ENCODE measurements at places on chromosomes 1 and 21. TPM values are rescaled to one million over a fixed set of nuclear protein-coding genes. Genes with fewer than 3 reads are reported as not detected.

GRCh38 chr1:56469640-56470371, 109.6 kb downstream of the PLPP3 start:
- H3K4me3 ChIP-seq, result no peak overlapping the region
- H3K27me3 ChIP-seq, result no peaks in the 10 kb centered on the region
- no peak overlapping the region for H3K27ac ChIP-seq
- H3K36me3 ChIP-seq, result no peaks in the 10 kb centered on the region
- H3K4me1 ChIP-seq, result no peaks in the 10 kb centered on the region
- no peak for DNase-seq

GRCh38 chr1:156511644-156512043, 11.1 kb upstream of the MEF2D start:
- H3K36me3 ChIP-seq, result no peaks in the 10 kb centered on the region
- peaks cover 42% of the 10 kb centered on the region for H3K4me1 ChIP-seq
- no peak for DNase-seq
- no peaks in the 10 kb centered on the region for H3K27me3 ChIP-seq

GRCh38 chr21:35394049-35394448, 344.9 kb upstream of the RUNX1 start:
- no peak overlapping the region for H3K27ac ChIP-seq
- no peak for DNase-seq
- no peak overlapping the region for H3K4me3 ChIP-seq
- peaks cover 5% of the 10 kb centered on the region for H3K4me1 ChIP-seq
- H3K27me3 ChIP-seq, result no peaks in the 10 kb centered on the region

DNA sequence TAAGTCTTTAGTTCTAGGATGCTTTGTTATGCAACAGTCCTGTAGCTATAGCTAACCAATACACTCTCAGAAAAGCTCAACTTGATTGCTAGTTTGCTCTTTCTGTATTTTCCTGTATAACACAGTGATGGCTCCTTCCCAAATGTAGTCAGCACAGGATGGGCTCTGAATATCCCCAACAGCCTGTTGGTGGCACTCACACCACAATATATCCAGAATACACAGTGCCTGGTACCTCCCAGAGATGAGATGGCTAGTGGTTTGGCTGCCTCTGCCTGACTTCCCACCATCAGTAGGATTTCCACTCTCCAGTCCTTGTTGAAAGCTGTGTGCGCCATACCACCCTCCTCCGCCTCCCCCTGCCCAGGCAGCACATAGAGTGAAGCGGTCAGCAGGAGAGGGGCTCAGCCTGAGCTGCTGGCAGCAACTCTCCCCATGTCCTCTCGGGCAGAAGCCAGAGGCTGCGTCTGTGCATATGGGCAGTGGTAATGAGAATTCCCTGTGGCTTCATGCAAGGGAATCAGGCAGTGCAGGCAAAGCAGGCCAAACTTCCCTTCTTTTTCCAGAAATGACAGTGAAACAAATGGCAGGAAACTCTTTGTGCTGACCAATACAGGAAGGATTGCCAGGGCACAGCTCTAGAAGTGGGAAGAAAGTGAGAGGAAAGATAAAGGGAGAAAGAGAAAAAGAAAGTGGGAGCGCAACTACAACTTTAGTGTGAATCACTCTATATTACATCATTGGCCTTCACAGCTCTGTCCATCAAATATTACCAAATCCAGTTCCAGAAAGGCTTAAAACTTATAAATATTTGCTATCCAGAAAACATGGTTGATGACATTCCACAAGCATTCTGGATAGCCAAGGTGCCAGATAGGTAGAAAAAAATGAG, 49.7 kb downstream of the LMX1A start:
- no peaks in the 10 kb centered on the region for H3K36me3 ChIP-seq
- H3K4me3 ChIP-seq, result no peak overlapping the region
- no peaks in the 10 kb centered on the region for H3K27me3 ChIP-seq
- H3K27ac ChIP-seq, result no peak overlapping the region

Gene SNRPE
- total RNA-seq, result 266 TPM

DNA sequence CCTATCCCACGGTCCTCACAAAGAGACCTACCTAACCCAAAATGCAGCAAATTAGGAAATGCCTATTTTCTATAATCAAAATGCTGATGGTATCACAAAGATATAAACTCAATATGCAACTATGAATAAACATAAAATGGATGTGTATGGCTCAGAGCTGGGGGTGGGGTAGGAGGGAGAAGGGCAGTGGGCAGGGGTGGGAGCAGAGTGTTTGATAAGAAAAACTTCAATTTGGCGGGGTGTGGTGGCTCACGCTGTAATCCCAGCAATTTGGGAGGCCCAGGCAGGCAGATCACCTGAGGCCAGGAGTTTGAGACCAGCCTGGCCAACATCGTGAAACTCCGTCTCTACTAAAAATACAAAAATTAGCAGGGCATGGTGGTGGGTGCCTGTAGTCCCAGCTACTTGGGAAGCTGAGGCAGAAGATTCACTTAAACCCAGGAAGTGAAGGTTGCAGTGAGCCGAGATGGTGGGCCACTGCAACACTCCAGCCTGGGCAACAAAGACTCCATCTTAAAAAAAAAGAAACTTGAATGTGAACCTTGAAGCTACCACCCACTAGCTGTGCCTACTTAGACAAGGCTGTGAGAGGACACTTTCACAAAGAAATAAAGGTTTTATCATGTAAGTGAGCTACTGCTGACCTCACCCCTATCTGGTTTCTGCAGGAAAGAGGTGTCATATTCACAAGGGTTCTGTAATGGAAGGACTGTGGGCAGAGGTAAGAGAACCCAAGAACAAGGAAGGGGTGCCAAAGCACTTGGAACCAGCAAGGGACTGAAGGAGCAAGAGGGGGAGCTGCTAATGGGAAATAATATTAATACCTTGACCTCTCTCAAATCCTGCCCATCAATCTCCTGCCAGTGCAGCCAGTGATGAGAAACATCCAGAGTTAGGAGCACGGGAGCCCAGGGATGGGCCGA, 53.0 kb downstream of the HLCS start:
- H3K27me3 ChIP-seq, result no peaks in the 10 kb centered on the region
- H3K36me3 ChIP-seq, result no peaks in the 10 kb centered on the region
- H3K4me1 ChIP-seq, result peaks cover 3% of the 10 kb centered on the region
- DNase-seq, result no peak
- H3K4me3 ChIP-seq, result no peak overlapping the region

GRCh38 chr1:202365092-202365815, 16.8 kb downstream of the PPP1R12B start:
- H3K27ac ChIP-seq, result no peak overlapping the region
- H3K4me3 ChIP-seq, result no peak overlapping the region
- no peaks in the 10 kb centered on the region for H3K27me3 ChIP-seq
- H3K36me3 ChIP-seq, result no peaks in the 10 kb centered on the region
- DNase-seq, result no peak
- no peaks in the 10 kb centered on the region for H3K4me1 ChIP-seq

DNA sequence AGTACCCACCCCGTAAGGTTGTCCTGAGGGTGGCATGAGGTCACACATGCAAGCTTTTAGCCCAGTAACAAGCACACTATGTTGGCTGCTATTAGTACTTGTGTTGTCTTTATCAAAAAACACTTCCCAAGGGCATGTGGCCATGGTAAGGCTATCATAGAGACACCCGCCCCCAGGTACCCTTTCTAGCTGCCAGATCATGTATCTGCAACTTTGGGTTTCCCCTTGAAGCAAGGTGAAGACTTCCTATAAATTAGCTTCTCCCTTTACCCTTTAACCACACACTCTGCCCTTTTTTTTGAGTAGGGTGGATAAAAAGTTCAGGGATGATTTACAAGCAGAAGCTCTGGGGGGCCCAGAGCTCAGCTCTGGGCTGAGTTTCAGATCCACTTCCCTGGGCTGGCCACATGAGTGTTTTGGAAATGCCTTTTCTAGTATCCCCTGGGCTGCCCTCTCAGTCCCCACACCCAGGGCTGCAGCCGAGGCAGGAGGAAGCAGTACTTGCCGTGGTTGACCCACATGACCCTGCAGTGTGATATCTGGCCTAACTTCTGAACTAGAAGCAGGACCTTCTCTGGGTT, 2.0 kb downstream of the ZDHHC18 start:
- H3K4me3 ChIP-seq, result no peak overlapping the region
- DNase-seq, result no peak
- peaks cover 32% of the 10 kb centered on the region for H3K4me1 ChIP-seq
- H3K36me3 ChIP-seq, result no peaks in the 10 kb centered on the region
- no peaks in the 10 kb centered on the region for H3K27me3 ChIP-seq

DNA sequence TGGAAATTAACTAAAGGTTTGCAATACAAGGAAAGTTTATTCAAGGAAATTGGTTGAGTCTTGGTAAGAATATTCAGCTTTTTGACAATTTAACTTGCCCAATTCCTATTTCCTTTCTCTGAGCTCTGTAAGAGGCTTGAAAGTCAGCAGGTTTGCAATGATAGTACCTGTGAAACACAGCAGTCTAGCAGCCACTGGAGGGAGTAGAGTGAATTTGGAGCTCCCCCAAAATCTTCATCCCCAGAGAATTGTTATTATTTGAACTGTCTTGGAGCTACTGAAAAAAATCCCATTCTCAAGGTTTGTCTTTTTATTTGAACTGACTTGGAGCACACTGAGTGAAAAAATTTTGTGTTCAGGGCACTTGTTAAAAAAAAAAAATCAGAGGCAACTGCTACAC, 654.2 kb upstream of the PKN2 start:
- H3K36me3 ChIP-seq, result no peaks in the 10 kb centered on the region
- H3K27me3 ChIP-seq, result no peaks in the 10 kb centered on the region
- H3K4me3 ChIP-seq, result no peak overlapping the region
- H3K27ac ChIP-seq, result no peak overlapping the region
- no peaks in the 10 kb centered on the region for H3K4me1 ChIP-seq
- no peak for DNase-seq

DNA sequence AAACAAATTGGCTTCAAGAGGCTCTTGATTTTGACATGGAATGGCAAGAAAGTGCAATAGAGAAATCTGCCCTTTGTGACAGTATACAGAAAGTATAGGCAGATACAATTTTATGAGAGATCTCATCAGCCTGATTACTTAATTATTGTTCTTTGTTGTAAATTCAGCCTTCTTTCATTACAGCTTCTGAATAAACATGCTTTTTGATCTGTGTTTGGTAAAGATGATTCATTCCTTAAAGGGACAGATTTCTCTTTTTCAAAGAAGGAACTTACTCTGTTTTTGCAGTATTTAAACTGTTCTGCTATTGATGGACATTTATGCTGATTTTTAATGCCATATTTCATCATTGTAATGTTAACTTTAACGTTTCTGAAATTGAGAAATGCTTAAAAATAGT, 13.7 kb upstream of the MPC2 start:
- no peak overlapping the region for H3K4me3 ChIP-seq
- H3K36me3 ChIP-seq, result peaks cover 7% of the 10 kb centered on the region
- H3K27ac ChIP-seq, result no peak overlapping the region

- H3K4me1 ChIP-seq, result peaks cover 18% of the 10 kb centered on the region
- no peak overlapping the region for H3K4me3 ChIP-seq
- H3K27me3 ChIP-seq, result no peaks in the 10 kb centered on the region
- peaks cover 41% of the 10 kb centered on the region for H3K36me3 ChIP-seq
- DNase-seq, result peak; percentile 44
Observed at GRCh38 chr21:41817228-41817627, 50.4 kb upstream of the RIPK4 start.

GRCh38 chr1:218048828-218049420, 236.2 kb upstream of the RRP15 start:
- no peak overlapping the region for H3K27ac ChIP-seq
- H3K36me3 ChIP-seq, result no peaks in the 10 kb centered on the region
- no peaks in the 10 kb centered on the region for H3K27me3 ChIP-seq
- no peak for DNase-seq
- no peak overlapping the region for H3K4me3 ChIP-seq
- H3K4me1 ChIP-seq, result no peaks in the 10 kb centered on the region

DNA sequence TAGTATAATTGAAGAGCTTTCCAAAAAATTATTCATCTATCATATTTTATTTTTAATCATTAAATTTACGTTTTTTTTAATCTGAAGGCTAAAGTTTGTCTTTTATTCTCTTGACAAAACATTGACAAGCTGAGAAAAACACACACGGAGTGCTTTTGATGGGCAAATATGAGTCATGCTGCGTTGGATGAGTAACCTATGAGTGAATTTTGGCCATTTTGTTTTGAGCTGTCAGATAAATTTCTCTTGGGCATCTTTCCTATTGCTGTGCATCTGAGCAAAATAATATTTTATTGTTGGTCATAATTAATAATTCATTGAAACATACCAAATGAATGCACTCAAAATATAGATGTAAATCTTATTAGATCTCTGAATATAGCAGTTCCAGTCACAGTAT, 1144.1 kb upstream of the ADGRL2 start:
- DNase-seq, result no peak
- no peaks in the 10 kb centered on the region for H3K4me1 ChIP-seq
- no peak overlapping the region for H3K27ac ChIP-seq
- no peaks in the 10 kb centered on the region for H3K36me3 ChIP-seq

DNA sequence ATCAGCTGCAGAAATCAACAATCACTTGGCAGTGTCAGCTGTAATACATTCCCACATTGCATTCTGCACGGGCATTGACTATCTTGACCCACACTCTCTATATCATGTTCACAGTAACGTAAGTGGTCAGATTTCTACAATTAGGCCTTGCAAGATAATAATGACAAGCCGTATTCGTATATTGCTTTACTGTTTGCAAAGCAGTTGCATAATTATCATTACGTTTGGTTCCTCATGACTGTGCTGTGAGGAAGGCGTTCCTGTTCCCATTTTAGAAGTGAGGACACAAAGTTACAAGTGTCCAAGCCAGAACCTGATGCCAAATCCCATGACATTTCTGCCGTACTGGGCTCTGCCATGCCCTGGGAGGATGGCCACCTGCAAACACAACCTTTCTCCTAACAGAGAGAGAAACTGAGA, 53.5 kb upstream of the TARBP1 start:
- H3K27me3 ChIP-seq, result no peaks in the 10 kb centered on the region
- H3K36me3 ChIP-seq, result no peaks in the 10 kb centered on the region
- H3K4me3 ChIP-seq, result no peak overlapping the region
- DNase-seq, result no peak
- H3K27ac ChIP-seq, result peak overlapping the region; percentile 81
- H3K4me1 ChIP-seq, result peaks cover 56% of the 10 kb centered on the region

Gene C1orf185
- not detected for total RNA-seq

Gene PAFAH2
- total RNA-seq, result 73.1 TPM

GRCh38 chr1:160200786-160201185, 4.4 kb upstream of the PEA15 start:
- H3K4me1 ChIP-seq, result peaks cover 11% of the 10 kb centered on the region
- H3K36me3 ChIP-seq, result no peaks in the 10 kb centered on the region
- H3K27ac ChIP-seq, result no peak overlapping the region

- H3K36me3 ChIP-seq, result no peaks in the 10 kb centered on the region
- no peak overlapping the region for H3K27ac ChIP-seq
- H3K27me3 ChIP-seq, result no peaks in the 10 kb centered on the region
- H3K4me1 ChIP-seq, result no peaks in the 10 kb centered on the region
- no peak for DNase-seq
- no peak overlapping the region for H3K4me3 ChIP-seq
Observed at GRCh38 chr1:83497563-83497962, 501.4 kb downstream of the TTLL7 start.

GRCh38 chr1:175663991-175664390, 79.4 kb downstream of the TNR start:
- H3K27ac ChIP-seq, result no peak overlapping the region
- DNase-seq, result no peak
- H3K27me3 ChIP-seq, result peaks cover 2% of the 10 kb centered on the region

DNA sequence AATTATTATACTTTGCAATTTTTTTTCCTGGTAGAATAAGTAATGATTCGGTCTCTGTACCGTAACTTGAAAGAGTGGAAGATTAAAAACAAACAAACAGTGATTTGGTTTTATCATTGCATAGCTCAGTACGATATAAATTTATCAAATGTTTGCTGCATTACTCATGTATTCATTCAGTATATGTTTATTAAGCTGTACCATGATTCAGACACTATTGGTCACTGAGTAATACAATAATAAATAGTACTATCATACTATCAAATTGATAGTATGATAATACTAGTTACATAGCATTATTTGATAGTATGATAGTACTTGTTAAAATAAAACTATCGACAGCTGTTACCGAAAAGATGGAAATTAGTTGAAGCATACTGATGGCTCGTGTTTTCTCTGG, 12.1 kb downstream of the CENPF start:
- H3K36me3 ChIP-seq, result peaks cover 42% of the 10 kb centered on the region
- DNase-seq, result no peak
- no peaks in the 10 kb centered on the region for H3K4me1 ChIP-seq
- H3K4me3 ChIP-seq, result no peak overlapping the region

Measured in thymus (tissue), 14 donors.